Lower lobe of right lung (tissue), 2 donors: ENCODE measurements at places on chromosomes 3 and 15. TPM values are rescaled to one million over a fixed set of nuclear protein-coding genes. Genes with fewer than 3 reads are reported as not detected.

DNA sequence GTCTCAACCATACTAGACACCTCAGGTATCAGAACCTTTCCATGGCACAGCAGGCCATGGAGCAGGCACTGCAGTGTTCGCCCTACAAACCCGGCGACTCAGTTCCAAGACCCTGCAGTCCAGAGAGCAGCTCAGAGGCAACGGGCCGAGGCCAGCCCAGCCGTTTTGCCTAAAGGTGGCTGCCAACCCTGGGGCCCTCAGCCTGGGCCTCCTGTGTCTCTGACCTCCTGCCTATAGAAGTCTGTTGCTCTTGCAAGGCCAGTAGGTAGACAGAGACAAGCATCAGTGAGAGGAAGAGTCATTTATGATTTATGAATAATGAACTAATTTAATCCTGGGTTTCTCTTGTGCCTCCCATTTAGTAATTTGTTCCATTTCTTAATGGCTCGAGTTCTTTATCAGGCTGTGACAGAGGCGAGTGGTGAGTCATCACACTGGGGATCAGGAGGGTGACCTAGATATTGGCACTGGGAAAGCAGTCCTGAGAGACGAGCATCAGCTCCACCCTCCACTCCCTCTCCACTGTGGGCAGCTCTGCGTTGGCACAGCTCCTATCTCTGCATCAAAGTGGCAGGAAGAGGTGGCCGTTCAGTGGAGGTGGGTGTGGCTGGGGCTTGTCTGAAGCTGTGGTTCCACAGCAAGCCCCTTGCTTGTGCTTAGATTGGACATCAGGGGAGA, 79.8 kb downstream of the ABHD5 start:
- peak overlapping the region; percentile 75 for H3K27ac ChIP-seq
- peaks cover 37% of the 10 kb centered on the region for H3K4me1 ChIP-seq
- DNase-seq, result peak; percentile 68
- H3K36me3 ChIP-seq, result no peaks in the 10 kb centered on the region
- no peaks in the 10 kb centered on the region for H3K27me3 ChIP-seq
- H3K4me3 ChIP-seq, result no peak overlapping the region

ZNF770 gene
- total RNA-seq, result 29.7 TPM

GRCh38 chr15:69973102-69973714, 124.5 kb downstream of the TLE3 start:
- H3K27ac ChIP-seq, result no peak overlapping the region
- H3K4me1 ChIP-seq, result no peaks in the 10 kb centered on the region
- H3K4me3 ChIP-seq, result no peak overlapping the region
- H3K36me3 ChIP-seq, result no peaks in the 10 kb centered on the region
- H3K27me3 ChIP-seq, result peaks cover 11% of the 10 kb centered on the region
- DNase-seq, result no peak

CPLX3 gene
- not detected for total RNA-seq

SLC28A1 gene
- total RNA-seq, result not detected
